ENCODE measurements at places on chromosomes 2 and 18.

GRCh38 chr2:136377423-136378382 is 259.8 kb upstream of the CXCR4 start:
- no peak for DNase-seq

DNA sequence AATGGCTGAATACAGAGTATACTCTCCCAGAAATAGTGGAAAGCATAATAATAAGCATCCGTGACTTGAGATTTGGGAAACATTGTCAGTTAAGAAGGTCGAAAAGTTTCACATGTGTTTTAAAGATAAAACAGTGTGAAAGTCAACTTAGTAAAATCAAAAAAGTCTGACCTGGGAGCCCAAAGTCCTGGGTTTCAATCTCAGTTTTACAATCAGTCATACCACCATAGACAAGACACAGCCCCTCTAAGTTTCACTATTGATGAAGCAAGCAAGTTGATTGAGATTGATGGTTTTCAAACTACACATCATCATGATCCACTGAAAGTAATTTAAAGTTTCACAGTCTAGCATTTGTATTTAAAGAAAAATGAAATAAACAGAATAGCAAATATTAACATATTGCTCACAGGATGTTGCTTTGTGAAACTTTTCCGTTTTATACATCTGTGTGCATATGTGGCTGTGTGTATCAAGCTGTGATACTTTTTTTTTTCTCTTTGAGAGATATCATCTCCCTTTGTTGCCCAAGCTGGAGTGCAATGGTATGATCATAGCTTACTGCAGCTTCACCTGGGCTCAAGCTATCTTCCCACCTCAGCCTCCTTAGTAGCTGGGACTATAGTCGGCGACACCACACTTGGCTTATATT is 71.1 kb downstream of the PIK3C3 start:
- no peak for DNase-seq

GRCh38 chr2:168961450-168962229 is 60.5 kb downstream of the G6PC2 start:
- DNase-seq: peak; percentile 15

DNA sequence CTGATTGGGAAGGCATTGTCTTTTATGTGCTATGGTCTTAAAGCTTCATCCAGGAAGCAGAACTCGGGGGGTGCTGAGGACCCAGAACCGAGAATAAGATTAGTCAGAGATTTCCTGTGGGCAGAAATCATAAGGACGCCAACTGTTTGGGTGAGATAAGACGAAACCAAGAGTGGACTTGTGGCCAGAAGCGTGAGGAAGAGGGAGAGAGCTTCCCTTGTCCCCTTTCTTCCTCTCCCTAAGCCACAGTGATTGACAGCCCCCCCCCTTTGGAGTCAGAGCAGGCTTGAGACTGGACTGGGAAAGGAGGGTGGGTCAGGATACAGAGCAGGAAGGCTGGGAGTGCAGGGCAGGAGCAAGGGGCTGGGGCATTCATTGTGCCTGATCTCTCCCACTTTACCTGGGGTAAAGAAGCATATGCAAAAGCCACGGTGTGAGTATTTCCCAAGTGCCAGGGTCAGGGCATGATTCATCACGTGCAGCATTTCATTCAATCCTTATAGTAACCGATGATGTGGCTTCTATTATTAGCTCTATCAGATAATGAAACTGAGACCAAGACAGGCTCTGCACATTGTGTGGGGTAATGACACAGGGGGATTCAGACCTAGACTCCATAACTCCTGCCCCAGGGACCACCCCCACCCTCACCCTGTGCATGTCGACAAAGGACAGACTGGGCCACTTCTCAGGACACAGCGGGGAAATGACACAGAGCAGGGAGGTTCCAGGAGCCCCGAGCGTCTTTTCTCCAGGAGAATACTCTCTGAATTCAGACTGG is 3.0 kb upstream of the IL1RN start:
- no peak for DNase-seq

GRCh38 chr2:151757861-151758260 is 23.6 kb upstream of the NEB start:
- DNase-seq: no peak

DNA sequence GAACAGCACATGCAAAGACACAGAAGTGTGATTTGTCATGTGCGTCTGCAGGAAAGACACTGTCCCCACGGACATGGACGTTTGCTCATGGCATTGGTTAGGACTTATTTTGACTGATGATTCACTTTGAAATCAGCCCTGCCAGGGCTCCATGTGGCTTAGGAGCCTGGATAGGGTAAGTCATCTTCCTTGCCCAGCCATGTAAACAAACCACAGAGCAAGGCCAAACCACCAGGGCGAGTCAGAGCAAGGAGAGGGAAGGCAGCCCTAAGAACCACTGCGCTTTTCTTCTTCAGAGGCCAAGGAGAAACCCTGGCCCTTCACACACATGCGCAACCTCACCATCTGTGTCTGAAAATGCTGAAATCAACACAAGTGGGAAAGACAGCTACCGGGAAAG is 88.8 kb downstream of the GFPT1 start:
- DNase-seq: no peak

- no peak for DNase-seq
Measured at GRCh38 chr2:128389388-128390086, 70.9 kb upstream of the HS6ST1 start.

DNA sequence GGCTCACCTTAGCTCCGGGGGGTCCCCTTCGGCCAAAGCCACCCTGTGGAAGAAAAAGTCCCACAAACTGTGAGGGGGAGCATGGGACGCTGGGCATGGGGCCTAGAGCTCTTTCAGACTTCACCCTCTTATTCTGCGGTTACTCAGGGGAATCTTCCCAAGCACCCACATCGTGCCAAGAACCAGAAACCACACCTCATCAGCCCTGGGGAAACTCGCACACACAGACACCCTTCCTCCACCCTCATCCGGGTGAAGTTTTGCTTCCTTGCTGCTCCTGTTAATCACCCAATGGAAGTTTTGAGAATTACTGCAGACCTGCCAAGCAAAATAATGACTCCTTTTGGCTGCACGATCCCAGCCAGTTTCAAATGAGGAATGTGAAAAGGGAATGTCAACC is 59.1 kb downstream of the COL6A3 start:
- DNase-seq: no peak
